ENCODE measurements at places on chromosomes 12 and 14.

DNA sequence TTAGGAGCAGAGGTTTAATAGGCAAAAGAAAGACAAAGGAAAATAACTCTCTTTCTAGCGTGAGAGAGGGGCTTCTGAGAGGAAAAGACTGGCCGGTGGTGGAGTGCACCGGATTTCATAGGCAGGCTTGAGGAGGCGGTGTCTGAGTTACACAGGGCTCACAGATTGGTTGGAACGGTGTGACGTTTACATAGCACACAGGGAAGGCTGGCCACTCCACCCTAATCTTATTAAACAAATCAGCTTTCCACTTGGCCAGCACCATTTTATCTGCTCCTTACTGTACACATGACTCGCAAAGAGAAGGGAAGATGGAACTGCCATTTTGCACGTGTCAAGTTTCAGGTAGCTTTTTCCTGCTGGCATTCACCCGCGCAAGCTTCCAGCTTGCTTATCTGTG is 587.7 kb downstream of the RPL10L start:
- DNase-seq, result no peak

- DNase-seq, result no peak
Observed at GRCh38 chr14:91925001-91925726, 22.3 kb downstream of the FBLN5 start.

- DNase-seq, result no peak
Observed at GRCh38 chr12:49255857-49256637, 8.8 kb upstream of the TUBA1C start.

DNA sequence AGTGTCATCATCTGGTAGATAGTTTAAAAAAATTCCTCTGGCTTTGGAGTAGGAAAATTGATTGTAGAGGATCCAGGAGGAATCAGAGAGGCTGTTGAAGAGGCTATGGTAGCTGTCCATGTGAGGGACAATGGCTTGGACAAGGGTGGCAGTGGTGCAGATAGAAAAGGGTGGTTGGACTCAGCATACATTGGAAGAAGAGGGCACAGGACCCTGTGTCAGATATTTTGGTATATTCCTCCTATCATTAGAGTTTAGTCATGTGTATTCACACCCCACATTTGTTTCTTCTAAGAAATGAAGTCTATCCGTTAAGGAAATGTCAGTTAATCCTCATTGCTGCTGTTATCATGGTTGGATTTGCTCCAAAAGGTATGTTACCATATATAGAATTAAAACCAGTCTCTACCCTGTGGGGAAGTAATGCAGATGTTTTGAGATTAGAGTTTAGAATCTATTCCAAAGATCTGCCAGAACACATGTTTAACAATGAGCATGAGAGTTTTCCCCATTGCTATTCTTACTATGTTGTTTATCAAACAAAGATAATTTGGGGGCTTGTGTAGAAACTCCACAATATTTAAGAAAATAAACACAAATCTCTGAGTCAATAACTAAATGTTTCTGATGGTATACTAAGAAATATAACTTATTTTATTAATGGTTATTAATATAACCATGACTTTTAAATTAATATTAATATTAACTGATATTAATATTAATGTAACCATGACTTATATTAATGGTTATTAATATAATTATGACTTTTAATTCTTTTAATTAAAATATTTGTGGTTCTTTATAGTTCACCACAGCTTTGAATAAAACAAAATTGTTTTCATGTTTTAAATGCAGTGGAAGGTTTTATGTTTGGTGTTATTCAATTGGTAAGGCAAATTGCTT is 80.9 kb downstream of the CRADD start:
- no peak for DNase-seq

- DNase-seq, result no peak
Observed at GRCh38 chr12:29781705-29782266, 2.0 kb downstream of the TMTC1 start.

GRCh38 chr12:108827941-108828340 is 29.4 kb downstream of the SSH1 start:
- no peak for DNase-seq

- no peak for DNase-seq
Observed at GRCh38 chr12:87608321-87608720, 420.9 kb downstream of the C12orf50 start.

DNA sequence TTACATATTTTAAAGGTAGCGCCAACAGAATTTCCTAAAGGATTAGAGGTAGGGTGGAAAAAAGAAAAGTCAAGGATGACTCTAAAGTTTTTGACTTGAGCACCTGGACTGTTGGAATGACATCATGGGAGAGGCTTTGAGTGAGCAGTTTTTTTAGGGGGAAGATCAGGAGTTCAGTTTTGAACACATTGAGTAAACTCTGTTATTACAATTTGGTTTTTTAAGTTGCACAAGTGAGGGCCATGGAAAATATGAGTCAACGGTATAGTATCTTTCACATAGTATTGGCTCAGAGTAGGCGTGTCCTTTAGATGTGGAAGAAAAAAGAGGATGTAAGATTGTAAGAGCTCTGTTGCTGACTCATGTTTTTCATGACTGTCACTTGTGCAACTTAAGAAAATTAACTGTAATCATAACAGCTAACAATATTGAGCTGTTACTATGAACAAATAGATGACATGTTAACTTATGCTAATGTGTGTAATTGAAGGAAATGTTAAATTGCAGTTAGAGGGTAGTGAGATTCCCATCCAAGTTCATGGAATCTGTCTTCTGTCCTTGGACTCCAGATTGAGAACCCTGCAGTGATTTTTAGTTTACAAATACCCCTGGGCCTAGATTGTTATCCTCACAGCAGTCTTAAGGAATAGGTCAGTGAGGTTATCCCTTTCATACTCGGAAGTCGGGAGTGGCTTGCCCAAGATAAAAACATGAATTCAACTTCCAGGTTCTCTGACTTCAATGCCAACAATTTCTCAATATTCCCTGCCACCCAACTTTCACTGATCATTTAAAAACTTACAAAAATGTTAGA is 48.2 kb upstream of the ATP2B1 start:
- DNase-seq, result no peak

DNA sequence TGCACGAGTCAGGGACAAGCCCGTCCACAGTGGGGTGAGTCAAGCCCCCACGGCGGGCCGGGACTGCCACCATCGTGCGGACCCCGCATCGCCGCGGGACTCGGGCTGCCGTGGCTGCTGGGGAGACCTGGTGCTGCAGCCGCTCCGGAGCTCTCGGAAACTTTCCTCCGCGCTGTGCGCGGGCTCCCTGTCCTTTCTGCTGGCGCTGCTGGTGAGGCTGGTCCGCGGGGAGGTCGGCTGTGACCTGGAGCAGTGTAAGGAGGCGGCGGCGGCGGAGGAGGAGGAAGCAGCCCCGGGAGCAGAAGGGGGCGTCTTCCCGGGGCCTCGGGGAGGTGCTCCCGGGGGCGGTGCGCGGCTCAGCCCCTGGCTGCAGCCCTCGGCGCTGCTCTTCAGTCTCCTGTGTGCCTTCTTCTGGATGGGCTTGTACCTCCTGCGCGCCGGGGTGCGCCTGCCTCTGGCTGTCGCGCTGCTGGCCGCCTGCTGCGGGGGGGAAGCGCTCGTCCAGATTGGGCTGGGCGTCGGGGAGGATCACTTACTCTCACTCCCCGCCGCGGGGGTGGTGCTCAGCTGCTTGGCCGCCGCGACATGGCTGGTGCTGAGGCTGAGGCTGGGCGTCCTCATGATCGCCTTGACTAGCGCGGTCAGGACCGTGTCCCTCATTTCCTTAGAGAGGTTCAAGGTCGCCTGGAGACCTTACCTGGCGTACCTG is 1.1 kb downstream of the PDE3A start:
- no peak for DNase-seq

- DNase-seq, result no peak
Observed at GRCh38 chr12:59234391-59234790, 314.1 kb upstream of the LRIG3 start.

DNA sequence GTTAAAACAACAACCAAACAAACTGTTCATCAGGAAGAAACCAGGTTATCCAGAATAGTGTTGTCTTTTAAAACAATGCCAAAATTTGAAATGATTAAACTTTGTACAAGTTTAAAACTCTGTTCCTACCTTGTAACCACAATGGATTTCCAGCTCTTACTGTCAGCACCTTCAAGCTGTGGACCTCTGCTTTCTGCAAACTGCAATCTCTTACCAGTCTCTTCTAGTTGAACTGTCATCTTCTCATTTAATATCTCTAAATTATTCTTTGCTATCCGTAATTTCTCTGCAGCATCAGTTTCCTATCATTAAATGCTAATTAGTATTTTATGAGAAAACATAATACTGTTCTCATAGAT is 29.5 kb upstream of the C12orf50 start:
- no peak for DNase-seq

DNA sequence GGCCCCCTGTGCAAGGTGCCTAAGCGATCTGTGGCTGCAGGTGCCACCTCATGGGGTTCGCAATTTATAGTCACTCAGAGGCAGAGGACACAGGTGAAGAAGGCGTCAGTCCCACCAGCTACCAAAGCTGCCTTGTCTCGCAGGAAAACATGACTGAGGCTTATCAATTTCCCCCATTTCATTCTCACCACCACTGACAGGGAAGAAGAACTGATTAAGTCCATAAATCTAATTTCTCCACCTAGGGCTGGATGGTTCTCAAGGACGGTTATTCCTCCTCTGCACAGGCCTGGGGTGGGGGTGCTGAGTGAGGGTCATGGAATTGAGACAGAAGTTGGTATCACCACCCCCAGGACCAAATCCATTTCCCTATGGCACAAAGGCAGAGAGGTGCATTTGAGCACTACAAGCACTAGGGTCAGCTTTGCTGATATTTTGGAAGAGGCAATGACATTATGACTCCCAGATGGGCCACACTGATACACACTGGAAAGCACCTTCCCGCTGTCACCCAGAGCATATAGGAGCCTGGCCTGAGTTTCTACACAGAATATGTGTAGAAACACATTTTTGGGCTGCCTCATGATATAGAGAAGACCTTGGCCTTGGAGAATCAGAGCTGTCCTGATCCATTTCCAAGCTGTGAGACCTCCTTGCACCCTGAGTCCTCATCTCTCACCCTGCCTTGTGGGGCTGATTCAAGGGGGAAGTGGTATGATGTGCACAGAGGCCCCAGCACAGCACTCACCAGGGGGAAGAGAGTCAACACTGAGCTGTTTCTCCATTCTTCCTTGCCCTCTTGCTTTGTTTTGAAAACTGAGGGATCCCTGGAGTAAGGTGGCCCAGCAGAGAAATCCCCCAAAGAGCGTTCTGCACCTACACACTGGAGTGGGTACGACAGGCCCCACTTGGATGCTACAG is 59.4 kb downstream of the PITPNM2 start:
- no peak for DNase-seq

GRCh38 chr12:106144847-106145246 is 6.1 kb upstream of the NUAK1 start:
- DNase-seq, result no peak

DNA sequence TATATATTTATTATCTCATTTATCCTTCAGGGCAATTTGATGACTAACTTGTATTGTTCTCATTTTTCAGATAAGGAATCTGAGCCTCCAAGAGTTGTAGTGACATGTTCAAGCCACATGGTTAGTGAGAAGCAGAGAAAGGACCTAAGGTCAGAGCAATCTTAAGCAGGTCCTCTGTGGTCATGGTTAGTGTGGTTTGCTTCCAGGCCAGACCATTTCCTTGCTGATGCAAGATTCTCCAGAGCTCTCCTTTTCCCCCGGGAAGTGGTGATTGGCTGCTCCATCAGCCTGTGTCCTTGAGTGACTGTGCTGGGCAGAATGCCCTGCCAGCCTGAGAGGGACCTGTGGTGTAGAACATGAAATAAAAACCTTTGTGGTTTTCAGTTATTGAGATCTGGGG is 141.3 kb downstream of the KTN1 start:
- DNase-seq, result no peak

DNA sequence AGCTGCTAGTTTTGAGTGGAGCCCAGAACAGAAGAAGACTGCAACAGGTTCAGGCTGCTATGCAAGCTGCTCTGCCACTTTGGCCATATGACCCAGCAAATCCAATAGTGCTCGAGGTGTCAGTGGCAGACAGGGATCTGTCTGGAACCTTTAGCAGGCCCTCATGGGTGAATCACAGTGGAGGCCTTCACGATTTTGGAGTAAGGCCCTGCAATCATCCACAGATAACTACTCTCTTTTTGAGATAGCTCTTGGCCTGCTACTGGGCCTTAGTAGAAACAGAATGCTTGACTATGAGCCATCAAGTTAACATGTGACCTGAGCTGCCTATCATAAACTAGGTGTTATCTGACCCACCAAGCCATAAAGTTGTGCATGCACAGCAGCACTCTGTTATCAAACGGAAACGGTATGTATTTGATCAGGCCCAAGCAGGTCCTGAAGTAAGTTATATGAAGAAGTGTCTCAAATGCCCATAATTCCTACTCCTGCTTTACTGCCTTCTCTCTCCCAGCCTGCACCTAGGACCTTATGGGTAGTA is 116.9 kb upstream of the CCDC196 start:
- DNase-seq, result no peak

- no peak for DNase-seq
Observed at GRCh38 chr12:8911606-8912268, 2.6 kb upstream of the PHC1 start.

GRCh38 chr12:40145896-40146295 is 40.0 kb upstream of the SLC2A13 start:
- no peak for DNase-seq

DNA sequence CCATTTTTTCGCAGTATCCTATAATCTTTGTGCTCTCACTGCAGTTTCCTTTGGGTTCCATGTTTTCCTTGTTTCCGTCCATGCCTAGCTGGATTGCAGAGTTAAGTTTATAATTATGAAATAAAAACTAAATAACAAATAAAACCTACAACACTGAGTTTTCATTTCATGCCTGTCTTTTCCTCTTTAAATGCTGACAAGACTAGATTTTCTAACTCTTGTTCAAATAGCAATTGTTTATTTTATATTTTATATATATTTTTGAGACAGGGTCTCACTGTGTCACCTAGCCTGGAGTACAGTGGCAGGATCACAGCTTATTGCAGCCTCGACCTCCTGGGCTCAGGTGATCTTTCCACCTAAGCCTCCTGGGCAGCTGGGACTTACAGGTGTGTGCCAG is 5.3 kb upstream of the GEMIN2 start:
- DNase-seq, result no peak

DNA sequence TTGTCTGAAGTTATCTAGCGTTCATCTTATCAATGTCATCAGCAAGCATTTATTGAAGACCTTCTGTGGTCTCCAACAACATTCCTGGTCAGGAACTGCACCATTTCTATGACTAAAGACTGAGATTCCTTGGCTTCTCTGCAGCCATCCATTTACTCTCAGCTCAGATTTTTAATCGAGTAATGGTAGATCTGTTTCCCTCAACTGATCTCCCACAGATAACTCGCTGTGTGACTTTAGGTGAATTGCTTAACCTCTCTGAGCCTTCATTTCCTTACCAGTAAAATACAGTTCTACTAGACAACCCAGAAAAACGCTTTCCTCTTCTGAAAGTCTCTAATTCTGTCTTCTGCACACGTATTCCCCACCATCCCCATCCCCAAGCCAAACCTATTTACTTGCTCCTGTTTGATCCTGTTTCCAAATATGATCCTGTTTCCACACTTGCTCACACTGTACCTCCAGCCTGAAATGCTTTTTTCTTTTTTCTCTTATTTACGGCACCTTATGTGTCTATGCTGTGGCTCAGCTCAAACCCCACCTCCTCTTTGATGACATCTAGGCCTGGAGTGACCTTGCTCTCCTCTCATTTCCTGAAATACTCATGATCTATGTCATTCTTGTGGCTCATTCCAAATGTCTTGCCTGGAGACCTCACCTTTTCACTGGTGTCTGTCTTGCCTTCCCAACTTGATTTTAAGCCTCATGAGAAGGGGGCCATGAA is 21.8 kb downstream of the PLXNC1 start:
- no peak for DNase-seq
